ENCODE measurements at places on chromosomes 2 and 18.

DNA sequence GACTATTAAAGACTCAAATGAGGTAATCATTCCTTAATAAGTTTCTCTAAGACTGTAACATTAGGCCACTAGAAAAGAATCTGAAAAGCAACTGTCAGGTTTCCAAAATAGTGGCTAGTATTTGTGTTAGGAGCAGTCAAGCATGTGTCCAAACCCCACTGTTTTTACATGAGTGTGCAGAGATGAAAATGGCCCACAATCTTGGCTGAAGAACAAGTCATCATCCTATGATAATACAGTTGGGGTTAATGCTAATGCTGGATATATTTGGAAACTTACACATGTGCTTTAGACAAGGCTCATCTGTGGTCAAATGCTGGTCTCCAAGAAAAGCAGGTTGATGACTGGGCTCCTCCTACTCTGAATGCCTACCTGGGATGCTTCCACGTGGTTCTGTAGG lies 73.6 kb downstream of the MAIP1 start:
- DNase-seq = no peak
- H3K27me3 ChIP-seq = peaks cover 3% of the 10 kb centered on the region
- no peaks in the 10 kb centered on the region for H3K4me1 ChIP-seq
- no peak overlapping the region for H3K27ac ChIP-seq
- H3K4me3 ChIP-seq = no peak overlapping the region

- H3K36me3 ChIP-seq = no peaks in the 10 kb centered on the region
- no peak overlapping the region for H3K27ac ChIP-seq
- H3K27me3 ChIP-seq = peaks cover 6% of the 10 kb centered on the region
- DNase-seq = no peak
- H3K4me3 ChIP-seq = no peak overlapping the region
These were observed 15.0 kb downstream of the NGEF start for GRCh38 chr2:232997749-232998665.

- H3K27ac ChIP-seq = no peak overlapping the region
- no peak for DNase-seq
- H3K4me3 ChIP-seq = no peak overlapping the region
- peaks cover 72% of the 10 kb centered on the region for H3K4me1 ChIP-seq
These were observed 44.1 kb downstream of the TMEM163 start for GRCh38 chr2:134674687-134675086.

DNA sequence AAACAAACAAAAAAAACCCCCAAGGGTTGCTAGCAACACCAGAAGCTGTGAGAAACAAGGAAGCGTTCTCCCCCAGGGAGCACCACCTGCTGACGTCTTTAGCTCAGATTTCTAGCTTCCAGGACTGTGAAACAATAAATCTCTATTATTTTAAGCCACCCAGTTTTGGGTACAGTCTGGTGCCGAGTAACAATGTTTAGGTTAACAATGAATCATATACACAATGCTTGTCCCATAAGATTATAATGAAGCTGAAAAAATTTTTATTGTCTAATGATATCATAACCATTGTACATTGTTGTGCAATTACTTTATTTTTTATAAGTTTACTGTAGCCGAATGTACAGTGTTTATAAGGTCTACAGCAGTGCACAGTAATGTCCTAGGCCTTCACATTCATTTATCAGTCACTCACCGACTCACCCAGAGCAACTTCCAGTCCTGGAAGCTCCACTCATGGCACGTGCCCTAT lies 72.1 kb upstream of the CAB39 start:
- peaks cover 5% of the 10 kb centered on the region for H3K36me3 ChIP-seq
- H3K27ac ChIP-seq = no peak overlapping the region
- H3K4me3 ChIP-seq = no peak overlapping the region
- H3K4me1 ChIP-seq = peaks cover 48% of the 10 kb centered on the region

GRCh38 chr2:182132605-182133004 lies 147.0 kb downstream of the PPP1R1C start:
- no peaks in the 10 kb centered on the region for H3K4me1 ChIP-seq
- H3K4me3 ChIP-seq = no peak overlapping the region
- no peak for DNase-seq
- H3K27me3 ChIP-seq = no peaks in the 10 kb centered on the region
- no peaks in the 10 kb centered on the region for H3K36me3 ChIP-seq

GRCh38 chr2:62495761-62496160 lies 10.2 kb downstream of the TMEM17 start:
- no peak for DNase-seq
- H3K27me3 ChIP-seq = peaks cover 4% of the 10 kb centered on the region
- no peaks in the 10 kb centered on the region for H3K36me3 ChIP-seq

GRCh38 chr2:227634201-227634600 lies 16.9 kb downstream of the SCYGR4 start:
- no peaks in the 10 kb centered on the region for H3K4me1 ChIP-seq
- H3K36me3 ChIP-seq = no peaks in the 10 kb centered on the region
- DNase-seq = no peak
- peaks cover 9% of the 10 kb centered on the region for H3K27me3 ChIP-seq
- no peak overlapping the region for H3K4me3 ChIP-seq
- H3K27ac ChIP-seq = no peak overlapping the region

DNA sequence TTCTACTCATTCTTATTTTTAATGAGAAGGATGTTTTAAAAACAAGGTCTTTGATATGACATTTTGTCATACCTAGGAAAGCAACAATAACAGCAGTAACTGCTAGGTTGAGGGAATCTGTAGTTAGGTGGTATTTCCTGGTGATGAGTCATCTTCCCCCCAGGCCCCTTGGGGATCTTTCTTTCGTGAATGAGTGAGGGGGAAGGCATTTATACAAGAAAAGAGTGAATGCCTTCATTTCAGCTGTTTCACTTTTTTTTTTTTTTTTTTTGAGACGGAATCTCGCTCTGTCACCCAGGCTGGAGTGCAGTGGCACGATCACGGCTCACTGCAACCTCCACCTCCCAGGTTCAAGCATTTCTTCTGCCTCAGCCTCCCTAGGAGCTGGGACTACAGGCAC lies 108.6 kb downstream of the MAP4K4 start:
- peaks cover 26% of the 10 kb centered on the region for H3K36me3 ChIP-seq
- no peak overlapping the region for H3K4me3 ChIP-seq
- DNase-seq = no peak

DNA sequence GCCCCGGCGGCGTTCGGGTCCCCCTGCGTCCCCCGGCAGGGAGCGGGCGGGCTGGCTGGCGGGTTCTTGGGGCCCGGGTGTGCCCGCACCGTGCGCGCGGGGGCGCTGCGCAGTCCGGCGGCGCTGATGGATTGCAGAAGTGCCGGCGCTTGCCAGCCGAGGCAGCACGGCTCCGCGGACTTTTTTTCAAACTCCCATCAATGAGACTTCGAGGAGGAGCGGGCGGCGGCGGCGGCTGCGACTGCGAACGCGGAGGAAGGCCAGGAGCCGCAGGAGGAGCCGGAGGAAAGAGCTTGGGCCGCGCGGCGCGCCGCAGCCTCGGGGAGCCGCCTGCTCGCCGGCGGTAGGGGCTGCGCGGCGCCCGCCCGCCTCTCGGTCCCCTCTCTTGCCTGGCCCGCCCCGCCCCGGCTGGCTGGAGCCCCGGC lies at the start of gene GLI2:
GLI2 (plus strand) TSS at position 123 of the 425 bp plus-strand sequence. CDS start 61,453 bp downstream, outside the sequence.
- peaks cover 91% of the 10 kb centered on the region for H3K27me3 ChIP-seq
- peaks cover 17% of the 10 kb centered on the region for H3K4me1 ChIP-seq
- no peaks in the 10 kb centered on the region for H3K36me3 ChIP-seq
- DNase-seq = peak; percentile 56
- no peak within 1 kb of the TSS for H3K27ac ChIP-seq

DNA sequence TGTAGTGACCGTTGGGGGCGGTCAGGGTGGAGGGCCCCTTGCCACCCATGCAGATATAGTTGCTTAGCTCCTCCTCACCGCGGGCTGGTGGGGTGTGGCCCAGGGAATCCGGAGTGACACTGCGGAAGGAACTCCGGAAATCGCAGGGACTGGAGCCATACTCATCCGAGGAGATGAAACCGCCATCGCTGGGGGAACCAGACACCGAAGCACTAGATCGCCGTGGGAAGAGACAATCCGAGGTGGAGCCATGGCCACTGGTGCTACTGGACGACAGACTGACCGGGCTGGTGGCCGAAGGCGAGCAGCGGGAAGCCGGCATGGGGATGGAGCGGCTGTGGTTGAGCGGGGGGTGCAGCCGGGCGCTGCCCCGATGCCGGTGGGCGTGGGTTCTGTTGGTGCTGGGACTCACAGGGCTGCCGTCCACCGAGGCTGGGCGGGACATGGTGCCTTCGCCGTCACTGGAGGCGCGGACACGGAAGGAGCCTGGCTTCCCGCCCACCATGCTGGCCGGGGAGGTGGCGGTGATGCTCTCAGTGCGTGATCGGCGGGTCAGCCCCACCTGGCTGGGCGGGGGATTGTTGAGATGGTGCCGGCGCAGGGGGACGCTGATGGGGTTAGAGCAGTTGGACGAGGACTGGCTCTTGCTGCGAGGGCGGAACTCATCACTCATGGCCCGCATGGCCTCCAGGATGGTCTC lies 2.2 kb downstream of the IRS1 start:
- peak; percentile 21 for DNase-seq
- H3K4me3 ChIP-seq = peak overlapping the region; percentile 85
- peaks cover 3% of the 10 kb centered on the region for H3K27me3 ChIP-seq
- peaks cover 18% of the 10 kb centered on the region for H3K36me3 ChIP-seq
- no peak overlapping the region for H3K27ac ChIP-seq
- H3K4me1 ChIP-seq = peaks cover 70% of the 10 kb centered on the region

DNA sequence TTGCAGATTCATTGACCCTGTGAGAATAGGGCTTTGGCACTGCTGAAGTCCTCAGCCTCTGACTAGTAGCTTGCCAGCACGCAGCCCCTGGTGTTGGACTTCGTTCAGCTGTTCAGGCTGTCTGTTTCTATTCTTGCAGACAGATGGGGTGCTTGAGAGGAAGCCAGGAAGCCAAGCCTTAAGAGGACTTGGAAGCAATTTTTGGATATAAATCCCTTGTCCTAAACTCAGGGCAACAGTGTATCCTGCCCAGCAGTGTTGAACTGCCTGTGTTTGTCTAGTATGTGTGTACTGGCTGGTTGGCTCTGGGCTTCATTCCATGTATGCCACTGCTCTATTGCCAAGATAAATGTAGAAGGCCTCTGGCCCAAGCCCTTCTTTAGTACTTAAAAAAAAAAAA lies 108.6 kb downstream of the COMMD1 start:
- DNase-seq = no peak
- no peaks in the 10 kb centered on the region for H3K36me3 ChIP-seq
- H3K27me3 ChIP-seq = no peaks in the 10 kb centered on the region
- peaks cover 5% of the 10 kb centered on the region for H3K4me1 ChIP-seq
- H3K4me3 ChIP-seq = no peak overlapping the region
- no peak overlapping the region for H3K27ac ChIP-seq

- H3K4me3 ChIP-seq = peak overlapping the region; percentile 95
- H3K27me3 ChIP-seq = no peaks in the 10 kb centered on the region
- peaks cover 41% of the 10 kb centered on the region for H3K36me3 ChIP-seq
- peak overlapping the region; percentile 93 for H3K27ac ChIP-seq
These were observed 3.2 kb downstream of the ANKRD44 start for GRCh38 chr2:197307236-197307932.

DNA sequence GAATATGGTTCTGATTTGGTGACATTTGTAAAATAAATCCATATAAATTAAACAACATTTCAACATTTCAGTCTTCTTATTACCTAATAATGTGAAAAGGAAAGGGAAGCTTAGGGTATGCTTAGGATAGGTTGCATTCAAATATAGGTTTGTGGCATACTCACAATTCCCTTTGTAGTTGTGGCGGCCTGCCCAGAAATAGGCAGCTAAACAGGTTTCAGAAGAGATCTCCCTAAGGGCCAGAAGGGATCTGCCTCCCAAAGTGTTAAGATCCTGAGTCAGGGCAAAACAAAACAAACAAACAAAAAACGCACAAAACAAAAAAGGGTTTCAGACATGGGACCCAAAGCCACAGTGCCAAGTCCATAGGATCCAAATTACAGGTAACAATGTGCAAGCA lies 41.4 kb upstream of the TCF7L1 start:
- H3K4me1 ChIP-seq = no peaks in the 10 kb centered on the region
- H3K36me3 ChIP-seq = no peaks in the 10 kb centered on the region
- no peak for DNase-seq
- no peak overlapping the region for H3K27ac ChIP-seq
- H3K4me3 ChIP-seq = no peak overlapping the region

DNA sequence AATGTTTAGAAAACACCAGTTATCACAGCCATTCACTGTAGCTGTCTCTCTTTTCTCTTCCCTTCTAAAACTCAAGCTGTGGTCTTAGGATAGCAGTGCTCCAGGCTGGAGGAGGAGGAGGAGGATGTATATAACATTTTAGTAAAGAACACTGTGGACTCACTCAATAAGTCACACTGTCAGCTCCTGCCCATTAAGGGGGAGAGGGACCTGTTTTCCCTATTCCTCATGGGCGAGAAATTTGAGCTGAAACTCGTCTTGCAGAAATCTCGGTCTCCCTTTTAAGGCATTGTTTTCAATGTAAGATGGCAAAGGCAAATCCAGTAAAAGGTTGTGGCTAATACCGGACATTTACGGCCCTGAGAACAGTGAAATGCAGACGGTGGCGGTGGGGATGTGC lies 114.8 kb upstream of the ZNF236 start:
- no peak overlapping the region for H3K27ac ChIP-seq
- H3K27me3 ChIP-seq = peaks cover 45% of the 10 kb centered on the region
- H3K36me3 ChIP-seq = no peaks in the 10 kb centered on the region
- H3K4me3 ChIP-seq = no peak overlapping the region

DNA sequence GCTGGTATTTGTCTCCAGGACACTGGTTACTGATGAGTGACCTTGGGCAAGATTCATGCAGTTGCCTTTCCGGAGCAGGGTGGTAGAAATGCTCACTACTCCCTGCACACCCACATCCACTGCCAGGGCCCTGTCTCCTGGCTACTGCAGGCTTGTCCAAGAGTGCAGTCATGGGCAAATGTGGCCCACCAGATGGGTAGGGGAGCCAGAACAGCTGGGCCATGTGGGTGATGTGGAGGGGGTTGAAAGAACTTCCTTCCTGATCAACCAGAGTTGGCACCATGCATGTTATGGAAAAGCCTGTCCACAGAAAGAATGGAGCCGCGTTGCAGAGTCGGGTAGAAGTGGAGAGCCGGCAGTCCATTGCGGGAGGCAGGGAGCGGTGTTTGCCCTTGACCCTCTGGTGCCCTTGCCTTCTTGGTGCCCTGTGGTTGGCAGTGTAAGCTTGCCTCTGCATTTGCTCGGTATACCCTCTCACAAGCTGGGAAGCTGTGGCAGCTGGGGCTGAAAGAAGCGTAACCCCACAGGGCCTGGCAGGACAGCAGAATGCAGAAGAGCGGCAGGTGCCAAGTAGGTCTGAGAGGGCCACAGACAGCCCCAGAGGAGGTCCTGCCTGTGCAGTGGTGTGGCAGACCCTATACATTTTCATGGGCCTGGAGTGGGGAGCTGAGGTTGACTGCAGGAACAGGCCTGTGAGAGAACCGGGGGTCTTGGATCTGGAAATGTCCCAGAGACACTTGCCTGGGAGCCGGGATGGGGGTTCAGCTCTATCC lies 253.2 kb downstream of the TFCP2L1 start:
- no peak overlapping the region for H3K27ac ChIP-seq
- H3K4me3 ChIP-seq = no peak overlapping the region
- no peaks in the 10 kb centered on the region for H3K4me1 ChIP-seq
- DNase-seq = no peak

DNA sequence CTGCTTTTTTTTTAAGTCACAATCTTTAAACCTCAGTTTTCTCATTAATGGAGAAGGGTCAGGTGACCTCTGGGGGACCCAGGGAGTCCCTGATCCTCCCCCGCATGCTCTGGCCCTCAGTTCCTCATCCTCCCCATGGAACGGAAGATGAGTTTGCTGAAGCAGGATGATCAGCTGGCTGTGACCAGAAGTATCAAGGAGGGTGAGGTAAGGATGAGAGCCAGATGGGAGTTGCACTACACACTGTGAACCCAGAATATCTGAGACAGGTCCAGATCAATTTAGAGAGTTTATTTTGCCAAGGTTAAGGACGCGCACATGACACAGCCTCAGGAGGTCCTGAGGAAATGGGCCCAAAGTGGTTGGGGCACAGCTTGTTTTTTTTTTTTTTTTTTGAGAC lies 3.8 kb downstream of the CATIP start:
- H3K27ac ChIP-seq = no peak overlapping the region
- H3K27me3 ChIP-seq = peaks cover 40% of the 10 kb centered on the region
- no peak overlapping the region for H3K4me3 ChIP-seq
- H3K4me1 ChIP-seq = peaks cover 6% of the 10 kb centered on the region
- DNase-seq = no peak

Measured in activated naive CD4-positive, alpha-beta T cell treated with anti-CD3 and anti-CD28 coated beads, Interleukin-2, amount 10 ng/mL, durations not matched to agents 7 days and 5 days (primary cell).